HT-29 (cell line): ENCODE measurements at places on chromosomes 11 and 22.
A peak's percentile ranks its signal among the peaks of the same experiment; 100 is the strongest.

- no peak for DNase-seq
These were observed 16.5 kb downstream of the P2RY2 start for GRCh38 chr11:73234471-73235181.

- DNase-seq, result peak; percentile 70
These were observed 15.6 kb upstream of the DENND5A start for GRCh38 chr11:9280655-9281301.

DNA sequence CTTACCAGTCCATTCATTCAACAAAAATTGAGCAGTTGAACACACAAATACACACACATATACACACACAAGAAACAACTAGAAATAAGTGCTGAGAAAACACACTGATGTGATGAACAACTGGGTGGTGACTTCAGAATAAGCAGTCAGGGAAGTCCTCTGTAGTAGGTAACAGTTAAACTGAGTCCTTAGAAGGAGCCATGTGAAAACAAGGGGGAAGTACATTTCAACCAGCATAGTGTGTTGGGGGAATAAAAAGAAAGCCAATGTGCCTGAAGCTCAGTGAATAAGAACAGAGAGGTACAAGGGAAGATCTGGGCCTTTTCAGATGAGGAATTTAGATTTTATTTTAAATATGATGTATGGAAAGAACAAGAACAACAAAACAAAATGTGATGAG lies 6.8 kb upstream of the TMEM123 start:
- no peak for DNase-seq

DNA sequence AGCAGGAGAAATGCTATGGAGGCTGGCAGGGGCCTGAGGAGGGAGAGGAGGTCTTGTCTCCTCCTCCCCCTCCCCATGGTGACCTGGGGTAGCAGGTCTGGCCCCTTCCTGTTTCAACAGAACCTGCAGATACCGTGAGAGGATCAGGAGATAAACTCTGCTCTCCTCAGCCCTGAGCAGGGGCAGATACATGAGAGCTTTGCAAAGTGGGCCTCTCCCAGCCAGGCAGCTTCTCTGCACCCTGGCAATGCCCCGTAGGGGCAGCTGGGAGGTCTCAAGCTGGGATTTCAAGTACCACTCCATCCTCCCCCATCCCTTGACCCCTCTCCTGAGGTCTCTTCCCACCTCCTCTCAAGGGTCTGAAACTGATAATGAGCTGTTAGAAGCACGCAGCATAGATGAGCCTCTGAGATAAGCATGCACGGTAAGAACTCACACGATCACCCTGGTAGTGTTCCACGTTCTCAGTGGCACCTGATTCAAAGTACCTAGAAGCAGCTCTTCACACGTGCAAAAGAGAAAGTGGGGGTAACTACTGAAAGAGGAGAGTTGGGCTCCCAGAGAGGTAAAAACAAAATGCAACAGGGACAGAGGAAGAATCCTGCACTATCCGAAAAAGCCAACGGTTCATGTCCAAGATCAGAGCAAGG lies 4.9 kb upstream of the CCDC86 start:
- no peak for DNase-seq
